ENCODE measurements at places on chromosomes 16 and 17.
A peak's percentile ranks its signal among the peaks of the same experiment; 100 is the strongest.

DNA sequence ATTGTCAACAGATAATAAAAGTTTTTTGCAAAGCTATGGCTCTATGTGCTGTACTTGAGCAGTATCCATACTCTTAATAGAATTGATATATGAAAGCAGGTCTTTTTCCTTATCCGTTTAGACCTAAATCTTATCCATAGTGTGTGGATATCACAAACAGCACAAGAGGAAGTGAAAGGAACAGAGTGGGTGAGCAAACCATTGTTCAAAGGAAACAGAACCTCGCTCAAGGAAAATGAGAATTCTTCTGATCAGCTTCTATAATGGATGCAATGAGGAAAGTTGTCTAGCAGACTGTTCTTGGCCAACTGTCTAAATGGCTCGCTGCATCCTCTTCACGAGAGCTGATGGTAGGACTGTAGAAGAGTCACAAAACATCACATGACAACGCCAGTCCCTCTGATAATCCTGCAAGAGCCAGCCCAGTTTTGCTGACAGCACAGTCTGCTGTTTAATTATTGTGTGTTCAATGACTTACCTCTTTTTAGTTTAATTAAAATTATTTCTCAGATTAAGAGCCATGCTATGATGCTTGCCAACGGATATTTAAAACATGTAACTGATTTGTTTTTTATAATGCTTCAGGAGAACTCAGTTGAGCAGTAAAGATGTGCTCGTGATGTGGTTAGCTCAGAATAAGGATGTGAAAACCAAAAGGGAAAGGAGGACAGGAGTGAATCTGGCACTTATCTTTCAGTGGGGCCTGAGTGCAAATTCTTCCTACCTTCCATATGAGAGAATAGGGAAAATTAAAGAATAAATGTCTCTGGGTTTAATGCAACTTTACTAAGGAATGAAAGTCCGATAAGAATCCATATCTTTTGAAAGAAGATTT lies 38.5 kb downstream of the WWOX start:
- DNase-seq, result no peak

DNA sequence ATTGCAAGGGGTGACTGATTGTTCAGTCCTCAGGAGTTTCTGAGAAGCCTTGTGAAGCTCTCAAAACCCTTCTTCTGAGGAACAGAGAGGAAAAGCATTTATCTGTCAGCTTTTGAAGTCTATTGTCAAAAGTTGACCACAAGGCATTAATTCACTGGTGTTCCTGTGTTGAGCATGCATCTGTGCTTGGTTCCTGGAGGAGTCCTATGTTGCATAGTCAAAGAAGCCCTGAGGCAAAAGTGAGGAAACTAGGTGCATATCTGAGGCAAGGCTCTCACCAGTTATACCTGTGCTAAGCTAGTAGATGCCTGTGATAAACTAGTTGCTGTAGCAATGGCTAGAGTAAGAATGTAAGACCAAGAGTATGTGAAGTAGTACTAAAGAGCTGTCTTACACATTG lies 1.8 kb upstream of the HEATR6 start:
- DNase-seq, result peak; percentile 78

GRCh38 chr17:50536683-50537646 lies 4.4 kb downstream of the EPN3 start:
- no peak for DNase-seq

DNA sequence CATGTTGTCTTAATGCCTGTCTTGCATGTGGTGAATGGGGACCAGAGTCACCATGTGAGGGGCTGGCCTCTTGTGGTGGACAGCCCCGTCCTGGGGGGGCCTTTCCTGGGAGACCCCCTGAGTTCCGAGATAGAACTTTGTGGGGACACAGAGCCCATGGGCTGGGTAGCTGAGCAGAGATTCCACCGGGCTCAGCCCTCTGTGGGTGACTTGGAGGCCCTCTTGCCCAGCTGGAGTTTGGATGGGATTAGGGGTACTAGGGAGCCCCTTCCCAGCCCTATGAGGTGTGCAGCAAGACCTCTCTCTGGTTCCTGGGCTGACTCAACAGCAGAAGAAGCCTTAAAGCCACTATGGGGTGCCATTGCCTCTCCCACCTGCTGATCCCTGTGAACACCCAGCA lies 38.1 kb downstream of the MRC2 start:
- no peak for DNase-seq

- no peak for DNase-seq
Observed at GRCh38 chr16:16805809-16806208, 426.9 kb downstream of the NPIPA7 start.

DNA sequence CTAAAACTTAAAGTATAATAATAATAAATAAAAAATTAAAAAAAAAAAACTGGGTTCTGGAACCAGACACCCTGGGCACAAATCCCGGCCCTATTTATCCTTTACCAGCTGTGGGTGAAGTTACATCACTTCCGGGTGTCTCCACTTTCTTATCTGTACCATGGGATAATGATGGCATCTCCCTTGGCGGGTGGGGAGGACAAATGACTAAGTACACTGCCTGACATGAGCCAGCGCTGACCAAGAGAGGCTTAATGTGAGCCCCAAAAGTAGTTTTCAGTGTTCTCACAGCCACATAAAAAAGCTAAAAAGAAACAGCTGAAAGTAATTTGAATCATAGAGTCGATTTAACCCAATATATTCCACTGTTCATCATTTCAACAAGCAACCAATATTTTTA lies 424.9 kb downstream of the SOX9 start:
- no peak for DNase-seq

GRCh38 chr16:84032458-84033178 lies 10.0 kb downstream of the SLC38A8 start:
- no peak for DNase-seq

- peak; percentile 45 for DNase-seq
Observed at GRCh38 chr17:49069585-49070273, 62.8 kb upstream of the B4GALNT2 start.

- no peak for DNase-seq
Observed at GRCh38 chr17:38507436-38507835, 79.2 kb downstream of the ARHGAP23 start.

DNA sequence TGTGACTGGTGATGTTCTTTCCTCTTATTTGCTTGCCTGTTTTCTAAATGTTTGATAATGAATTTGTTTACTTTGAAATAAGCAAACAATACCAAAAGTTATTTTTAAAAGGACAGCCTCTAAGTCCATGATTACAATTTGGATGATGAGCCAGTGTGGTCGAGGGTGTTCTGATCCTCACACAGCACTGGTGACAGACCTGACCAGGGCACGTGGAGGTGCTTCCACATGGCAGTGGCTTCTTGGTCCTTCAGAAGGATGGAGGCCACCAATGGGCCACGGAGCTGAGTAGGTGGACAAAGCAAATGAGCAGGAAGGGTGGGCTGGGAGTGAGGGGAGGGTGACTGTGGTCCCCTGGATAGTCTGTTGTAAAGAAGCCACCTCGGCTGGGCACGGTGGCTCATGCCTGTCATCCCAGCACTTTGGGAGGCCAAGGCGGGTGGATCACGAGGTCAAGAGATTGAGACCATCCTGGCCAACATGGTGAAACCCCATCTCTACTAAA lies 4.2 kb upstream of the TEX19 start:
- DNase-seq, result no peak

GRCh38 chr16:89195521-89196171 lies 4.7 kb downstream of the SLC22A31 start:
- no peak for DNase-seq

- peak; percentile 93 for DNase-seq
Observed at GRCh38 chr16:14501331-14502255, 128.5 kb downstream of the PARN start.

DNA sequence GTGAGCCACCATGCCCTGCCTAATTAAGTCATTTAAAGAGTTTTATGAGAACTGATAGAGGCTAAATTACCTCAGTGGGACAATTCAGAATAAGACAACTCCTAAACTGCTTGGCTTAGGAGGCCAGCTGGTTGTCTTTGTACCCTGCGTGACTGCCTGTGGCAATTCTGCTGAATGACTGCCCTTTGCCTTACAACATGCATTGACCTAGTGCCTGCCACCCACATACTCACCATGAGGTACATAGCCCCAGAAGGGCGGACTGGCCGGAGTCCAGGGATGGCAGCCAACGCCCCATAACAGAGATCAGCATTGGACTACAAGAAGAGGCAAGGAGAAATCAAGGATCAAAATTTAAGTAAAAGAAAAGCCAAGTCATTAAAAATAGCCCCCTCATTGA lies 7.3 kb downstream of the TAT start:
- no peak for DNase-seq

- no peak for DNase-seq
Observed at GRCh38 chr17:41326173-41327145, 10.9 kb upstream of the KRTAP17-1 start.

DNA sequence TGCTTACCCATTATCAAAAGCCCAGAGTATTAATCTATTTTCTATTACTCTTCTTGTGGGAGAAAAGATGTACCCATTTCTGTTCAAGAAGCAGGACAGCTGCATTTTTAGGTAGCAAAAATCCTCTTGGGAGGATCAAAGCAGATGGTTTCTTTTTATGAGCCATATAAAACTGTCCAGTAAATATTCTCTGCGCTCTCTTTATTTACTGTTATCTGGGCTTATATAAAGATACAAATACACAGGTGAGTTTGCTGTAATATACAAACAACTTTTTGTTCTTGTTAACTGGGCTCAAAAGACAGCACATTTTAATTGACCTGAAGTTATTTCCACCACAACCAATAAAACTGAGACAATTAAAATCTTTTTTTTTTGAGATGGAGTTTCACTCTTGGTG lies 10.1 kb downstream of the PHF12 start:
- no peak for DNase-seq

- DNase-seq, result no peak
Observed at GRCh38 chr16:87249425-87249824, 67.8 kb downstream of the C16orf95 start.

All from bronchial epithelial cell (primary cell).